Gastrocnemius medialis (tissue), 4 donors: ENCODE measurements at places on chromosomes 2 and 18. TPM values are rescaled to one million over a fixed set of nuclear protein-coding genes. Genes with fewer than 3 reads are reported as not detected.

GRCh38 chr2:222064286-222064685 lies 234.5 kb downstream of the PAX3 start:
- DNase-seq: no peak

GRCh38 chr2:206452242-206452641 lies 8.9 kb downstream of the ADAM23 start:
- DNase-seq: no peak

- no peak for DNase-seq
Measured at GRCh38 chr18:6854811-6855210, 125.3 kb downstream of the ARHGAP28 start.

GRCh38 chr2:165779706-165780105 lies 14.3 kb downstream of the GALNT3 start:
- no peak for DNase-seq

- DNase-seq: no peak
Measured at GRCh38 chr18:70333316-70333715, 44.5 kb downstream of the SOCS6 start.

DNA sequence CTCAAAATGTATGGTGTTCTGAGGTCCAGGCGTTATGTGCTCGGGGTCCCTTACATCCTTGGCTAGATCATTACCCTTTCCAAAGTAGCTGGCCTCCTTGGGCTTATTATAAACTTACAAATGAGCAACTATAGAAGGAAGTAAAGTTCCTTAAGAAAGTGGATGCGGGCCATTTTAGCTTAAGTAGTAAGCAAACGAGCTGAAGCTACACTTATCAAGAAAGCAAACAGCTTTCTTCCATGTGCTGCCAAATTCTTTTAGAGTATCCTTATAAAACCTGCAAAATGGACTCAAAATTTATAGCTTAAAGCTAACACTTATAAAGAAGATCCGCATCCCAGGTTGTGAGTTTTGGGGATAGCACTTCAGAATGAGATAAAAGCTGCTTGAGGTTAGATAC lies 75.3 kb downstream of the ACTR3 start:
- DNase-seq: no peak

GRCh38 chr18:79384151-79384807 lies 11.5 kb upstream of the NFATC1 start:
- DNase-seq: no peak

The PPP1R1C gene
- total RNA-seq: not detected

The PLA2R1 gene
- 1.0 TPM for total RNA-seq

The VIT gene
- 18.7 TPM for total RNA-seq

The RIT2 gene
- not detected for total RNA-seq

The CRACDL gene
- 0.71 TPM for total RNA-seq

The C2orf66 gene
- total RNA-seq: not detected

The THSD7B gene
- total RNA-seq: not detected
